Memory B cell (primary cell): ENCODE measurements at places on chromosomes 5 and 9.

GRCh38 chr5:39947657-39948056 lies 522.9 kb upstream of the DAB2 start:
- no peak for DNase-seq

DNA sequence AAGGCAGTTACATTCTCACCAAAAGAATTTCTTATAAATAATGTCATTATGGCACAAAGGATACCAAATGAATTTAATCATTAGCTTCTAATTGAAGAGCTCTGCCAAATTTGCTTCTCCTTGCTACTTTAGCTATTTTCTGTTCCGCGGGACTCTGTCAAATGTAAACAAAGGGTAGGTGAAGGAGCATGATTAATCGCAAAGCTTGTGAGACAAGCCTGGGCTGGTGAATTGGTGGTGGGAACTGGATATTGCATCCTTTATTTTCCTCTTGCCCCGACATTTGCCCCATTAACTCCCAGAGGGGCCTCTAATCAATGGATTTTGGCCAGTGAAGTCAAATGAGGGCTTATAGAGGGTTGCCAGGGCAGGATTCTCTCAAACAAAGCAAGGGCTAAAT lies 234.2 kb upstream of the RFX3 start:
- DNase-seq, result no peak

GRCh38 chr5:77850536-77851175 lies 74.5 kb upstream of the TBCA start:
- DNase-seq, result no peak

- DNase-seq, result no peak
Measured at GRCh38 chr5:41921874-41922273, 3.2 kb upstream of the FBXO4 start.

GRCh38 chr5:22722491-22722890 lies 130.7 kb downstream of the CDH12 start:
- no peak for DNase-seq

- DNase-seq, result no peak
Measured at GRCh38 chr9:110175275-110175968, 32.5 kb downstream of the C9orf152 start.

DNA sequence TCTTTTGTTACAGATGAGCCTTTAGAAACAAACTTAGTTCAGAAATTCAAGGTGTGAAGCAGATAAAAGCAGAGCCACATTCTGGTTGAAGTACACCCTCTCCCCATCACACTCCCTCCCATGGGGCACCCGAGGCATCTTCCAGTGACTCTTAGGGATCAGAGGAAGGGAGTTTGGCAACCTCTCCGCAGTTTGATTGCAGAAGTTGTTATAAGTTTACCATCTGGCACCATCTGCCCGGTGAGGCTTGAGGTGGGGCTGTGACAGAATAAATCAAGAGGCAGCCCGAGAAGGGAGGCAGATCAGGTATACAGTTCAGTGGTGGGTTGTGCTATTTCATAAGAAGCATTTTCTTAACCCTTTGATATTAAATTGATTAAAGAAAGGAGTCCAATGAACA lies 458.6 kb upstream of the CLINT1 start:
- no peak for DNase-seq

DNA sequence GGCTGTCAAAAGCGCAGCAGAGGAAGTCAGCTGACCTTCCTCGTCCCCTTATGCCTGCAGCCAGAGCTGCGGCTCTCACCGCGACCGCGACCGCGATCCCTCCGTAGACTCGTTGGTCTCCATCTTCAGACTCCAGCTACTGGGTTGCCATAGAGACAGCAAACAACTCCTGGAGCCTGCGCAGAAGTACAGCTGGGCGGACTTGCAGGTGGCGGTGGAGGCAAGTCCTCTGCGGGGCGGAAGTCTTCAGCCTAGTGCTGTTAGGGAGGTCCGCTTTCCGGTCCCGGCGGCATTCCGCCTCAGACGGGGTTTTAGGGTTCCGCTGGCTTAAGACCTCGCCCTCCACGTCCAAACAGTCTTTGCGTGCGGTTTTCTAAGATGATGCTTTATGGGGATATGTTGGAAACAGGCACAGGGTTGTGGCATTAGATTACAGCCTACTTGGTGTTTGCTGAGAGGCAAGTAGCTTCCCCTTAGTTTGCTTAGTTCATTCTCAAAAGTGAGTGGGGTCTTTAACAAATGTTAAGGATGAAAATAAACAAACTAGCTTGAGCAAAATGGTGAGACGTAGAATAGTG lies at the start of gene SPAG8:
Gene SPAG8, minus strand, starts transcription at position 238 of the 578 bp plus-strand sequence. Its CDS starts 115 bp downstream, at position 123.
- peak; percentile 81 for DNase-seq

DNA sequence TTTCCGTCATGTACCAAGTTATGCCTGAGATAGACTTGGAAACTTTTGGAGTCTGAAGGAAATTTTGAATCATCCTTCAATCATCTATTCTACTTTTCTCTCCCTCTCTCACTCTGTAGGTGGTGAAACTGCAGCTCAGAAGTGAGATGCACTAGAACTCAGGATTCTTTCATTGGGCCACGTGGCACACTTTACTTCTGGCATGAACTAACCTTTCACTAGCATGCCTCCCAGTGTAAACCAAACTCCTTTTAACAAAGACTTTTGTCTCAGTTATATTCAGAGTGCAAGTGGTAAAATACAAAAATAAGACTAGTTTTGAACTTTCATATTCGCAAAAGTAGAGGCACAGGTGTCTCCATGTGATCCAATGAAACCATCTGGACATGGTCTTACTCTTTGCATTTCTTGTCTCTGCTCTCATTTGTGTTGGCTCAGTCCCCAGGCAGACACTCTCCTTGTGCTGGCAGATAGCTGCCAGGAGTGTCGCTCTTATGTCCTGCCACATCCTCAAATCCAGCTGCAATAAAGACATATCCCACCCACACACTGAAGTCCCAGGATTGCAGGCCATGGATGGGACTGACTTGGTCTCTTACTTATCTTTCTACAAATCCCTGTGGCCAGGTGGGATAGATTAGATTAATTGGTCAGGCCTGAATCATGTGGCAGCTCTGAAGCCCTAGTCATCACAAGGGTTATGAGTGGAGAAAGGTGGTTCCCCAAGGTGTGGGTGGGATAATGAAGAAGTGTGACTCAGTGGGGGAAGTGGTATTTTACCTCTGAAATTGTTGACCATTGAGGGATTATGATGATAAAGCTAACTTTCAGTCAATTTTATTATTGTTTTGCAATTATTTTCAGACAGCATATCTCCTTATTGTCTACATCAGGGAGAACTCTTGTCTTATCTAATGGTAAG lies 267.5 kb downstream of the GABRB2 start:
- DNase-seq, result no peak

- DNase-seq, result no peak
Measured at GRCh38 chr5:146467760-146468159, 20.6 kb downstream of the TCERG1 start.

DNA sequence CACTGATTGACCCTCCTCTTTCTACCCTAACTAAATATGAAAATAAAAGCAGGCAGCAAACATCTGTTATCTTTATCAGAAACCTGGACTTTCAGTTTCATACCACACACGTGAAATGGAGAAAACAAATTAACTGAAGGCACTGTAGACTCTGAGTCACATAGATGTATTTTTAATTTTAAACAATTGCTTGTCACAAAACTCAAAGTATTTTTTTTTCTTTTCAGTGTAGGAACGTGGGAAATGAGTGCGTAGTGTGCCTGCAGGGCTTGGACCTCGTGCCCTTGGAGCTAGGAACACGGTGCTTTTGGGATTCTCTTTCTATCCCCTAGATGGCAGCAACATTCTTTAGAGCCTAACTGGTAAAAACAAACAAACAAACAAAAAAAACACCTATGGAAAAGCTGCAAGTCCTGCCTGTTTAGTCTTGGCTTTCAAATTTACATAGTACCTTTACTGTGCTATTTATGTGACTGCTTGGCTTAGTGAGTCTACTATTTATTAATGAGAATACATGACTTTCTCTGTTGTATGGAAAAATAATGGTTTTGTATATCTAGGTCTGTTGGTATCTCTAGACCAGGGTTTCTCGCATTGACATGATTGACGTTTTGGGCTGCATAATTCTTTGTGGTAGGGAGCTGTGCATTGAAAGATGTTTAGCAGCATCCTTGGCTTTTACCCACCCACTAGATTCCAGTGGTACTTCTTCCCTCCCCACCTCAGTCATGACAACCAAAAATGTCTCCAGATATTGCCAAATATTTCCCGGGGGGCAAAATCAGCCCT lies 16.8 kb upstream of the ACTBL2 start:
- DNase-seq, result no peak

DNA sequence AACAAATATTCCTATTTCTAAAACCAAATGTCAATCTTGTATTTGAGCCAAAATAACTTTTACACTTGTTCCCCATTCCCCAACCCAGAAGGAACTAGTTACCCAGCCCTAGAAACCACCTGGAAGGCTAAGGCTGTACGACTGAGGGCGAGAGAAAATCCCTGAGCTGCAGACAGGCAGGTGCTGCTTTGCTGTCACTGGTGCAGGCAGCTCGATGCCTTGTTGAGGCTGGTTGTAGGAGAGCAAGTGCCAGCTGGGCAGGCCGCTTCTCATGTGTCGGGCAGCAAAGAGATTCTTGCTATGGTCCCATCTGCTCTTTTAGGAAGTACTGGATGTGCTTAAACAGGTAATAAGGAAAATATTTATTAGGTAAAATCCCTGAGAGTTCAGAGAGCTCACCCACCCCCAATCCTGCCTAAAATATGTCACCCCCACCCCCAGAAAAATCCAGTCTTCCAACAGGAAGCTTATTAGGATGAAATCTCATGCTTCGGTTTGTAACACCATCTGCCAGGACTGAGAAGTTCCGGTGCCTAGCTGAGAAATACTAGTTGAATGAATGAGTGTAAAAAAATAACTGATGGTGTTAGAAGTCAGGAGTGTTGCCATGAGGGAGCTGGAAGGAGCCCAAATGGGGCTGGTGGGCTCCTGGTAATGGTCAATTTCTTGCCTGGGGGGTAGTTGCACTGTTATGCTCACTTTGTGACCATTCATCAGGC lies 91.1 kb upstream of the DMRT1 start:
- no peak for DNase-seq

GRCh38 chr9:123482295-123482968 lies 126.4 kb downstream of the CRB2 start:
- DNase-seq, result no peak

GRCh38 chr9:105258225-105258737 lies 13.8 kb downstream of the SLC44A1 start:
- no peak for DNase-seq

DNA sequence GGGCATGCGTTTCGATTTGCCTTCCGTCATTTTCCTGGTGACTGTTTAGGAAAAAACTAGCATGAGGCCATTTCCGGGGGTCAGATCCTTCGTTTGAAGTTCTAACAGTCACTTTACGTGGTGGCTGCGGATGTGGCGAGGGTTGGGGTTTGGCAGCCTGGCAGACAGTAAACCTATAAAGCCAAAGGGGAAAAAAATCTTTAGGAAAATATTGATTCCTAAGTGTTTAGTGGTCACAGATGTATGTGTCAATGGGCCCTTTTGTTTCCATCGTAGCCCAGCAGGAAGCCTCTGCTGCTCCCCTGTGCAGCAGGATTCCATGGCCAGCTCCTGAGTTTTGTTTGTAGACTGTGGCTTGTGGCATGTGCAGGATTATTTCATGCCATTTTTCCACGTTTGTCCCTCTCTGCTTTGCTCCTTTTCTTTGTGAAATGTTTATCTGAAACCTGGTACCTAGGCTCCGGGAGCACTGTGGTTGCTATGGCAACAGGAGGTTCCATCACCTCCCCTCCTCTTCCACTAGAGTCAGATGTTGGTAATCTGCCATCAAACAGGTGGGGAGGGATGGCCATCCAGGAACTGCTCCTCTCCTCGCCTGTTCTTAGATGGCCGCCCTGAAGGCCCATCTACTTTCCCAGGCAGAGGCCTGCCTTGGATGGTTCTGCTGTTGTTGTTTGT lies 202.3 kb downstream of the AOPEP start:
- DNase-seq, result no peak

GRCh38 chr5:181120306-181120705 lies 10.7 kb downstream of the OR2V1 start:
- no peak for DNase-seq

DNA sequence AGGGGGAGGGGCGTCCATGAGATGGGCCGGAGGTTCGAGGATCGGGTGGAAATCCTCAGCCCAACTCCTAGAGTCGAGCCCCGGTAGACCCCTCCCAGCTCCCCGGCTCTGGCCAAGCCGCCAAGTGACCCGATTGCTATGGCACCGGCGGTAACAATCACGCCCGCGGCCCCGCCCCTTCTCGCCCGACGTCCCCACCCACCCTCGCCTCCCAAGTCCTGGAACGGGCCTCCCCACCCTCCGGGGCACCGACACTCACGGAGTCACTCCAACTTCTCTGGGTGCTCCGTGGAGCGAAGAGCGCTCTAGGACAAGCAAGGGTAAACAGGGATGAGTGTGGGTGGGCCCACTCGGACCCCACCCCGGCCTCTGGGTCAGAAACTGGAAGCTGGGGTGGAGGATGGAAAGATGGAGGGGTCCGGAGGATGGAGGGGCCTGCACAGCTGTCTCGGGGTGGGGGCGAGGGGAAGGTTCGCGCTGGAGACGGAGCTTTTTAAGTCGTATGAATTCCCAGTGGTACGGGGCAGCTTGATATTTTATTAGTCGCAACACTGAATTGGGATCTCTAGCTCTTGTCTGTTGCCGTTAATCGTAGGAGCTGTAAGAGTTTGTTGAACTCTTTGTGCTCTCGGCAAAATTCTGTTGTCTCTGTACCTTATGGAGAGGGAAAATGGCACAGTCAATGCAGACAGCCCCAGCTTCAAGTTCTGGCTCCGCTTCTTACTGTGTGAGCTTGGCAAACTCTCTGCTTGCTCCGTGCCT lies at the start of gene SPACA9:
Gene SPACA9, plus strand, starts transcription at position 204 of the 762 bp plus-strand sequence. CDS start 5,050 bp downstream, outside the sequence.
- peak; percentile 27 for DNase-seq

DNA sequence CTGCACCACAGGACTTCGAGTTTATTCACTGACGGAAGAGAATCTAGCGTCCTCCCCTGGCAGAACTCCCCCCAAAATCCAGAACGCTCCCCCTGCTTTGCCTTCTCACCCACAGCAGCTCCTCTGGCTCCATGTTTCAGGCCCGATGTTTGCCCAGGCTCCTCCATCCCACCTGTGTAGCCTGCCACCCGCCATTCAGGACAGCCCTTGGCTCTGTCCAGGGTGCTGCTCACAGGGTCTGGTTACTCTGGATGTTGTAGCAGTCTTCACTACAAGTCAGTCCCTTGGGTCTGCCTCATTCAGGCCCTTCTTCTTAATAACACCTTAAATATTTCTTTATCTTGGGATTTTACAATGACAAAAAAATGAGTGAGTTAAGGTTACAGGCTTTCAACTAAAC lies 41.3 kb upstream of the SV2C start:
- DNase-seq, result no peak

GRCh38 chr5:14109041-14109747 lies 33.9 kb upstream of the TRIO start:
- DNase-seq, result no peak

DNA sequence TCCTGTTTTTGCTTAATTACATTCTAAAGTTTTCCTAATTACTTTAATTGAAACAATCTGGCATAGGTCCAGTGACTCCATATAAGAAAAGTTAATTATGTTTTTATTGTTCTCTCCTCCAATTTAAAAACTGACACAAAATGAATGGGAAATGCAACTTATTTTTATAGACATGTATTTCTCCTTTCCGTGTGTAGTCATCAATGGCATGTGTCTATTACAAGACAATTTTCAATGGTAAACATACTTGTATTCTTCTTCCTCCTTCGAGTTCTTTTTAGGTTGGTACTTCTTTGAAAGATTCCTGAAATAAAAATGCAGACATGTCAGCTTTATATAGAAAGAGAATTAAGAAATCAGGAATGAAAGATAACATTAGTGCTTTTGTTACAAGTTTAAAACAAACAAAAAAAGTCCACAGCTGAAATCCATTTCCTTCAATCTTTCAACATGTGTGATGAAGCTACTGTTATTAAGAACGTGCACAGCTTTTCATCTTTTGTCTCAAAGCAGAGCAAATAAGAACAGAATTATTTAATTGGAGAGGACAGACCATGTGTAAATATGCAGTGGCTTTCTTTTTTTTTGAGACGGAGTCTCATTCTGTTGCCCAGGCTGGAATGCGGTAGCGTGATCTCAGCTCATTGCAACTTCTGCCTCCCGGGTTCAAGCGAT lies 63.8 kb downstream of the FNBP1 start:
- DNase-seq, result no peak
